ENCODE measurements at places on chromosomes 2 and 18.
A peak's percentile ranks its signal among the peaks of the same experiment; 100 is the strongest.

- no peak for DNase-seq
These were observed 241.4 kb downstream of the NCKAP5 start for GRCh38 chr2:133326652-133327397.

DNA sequence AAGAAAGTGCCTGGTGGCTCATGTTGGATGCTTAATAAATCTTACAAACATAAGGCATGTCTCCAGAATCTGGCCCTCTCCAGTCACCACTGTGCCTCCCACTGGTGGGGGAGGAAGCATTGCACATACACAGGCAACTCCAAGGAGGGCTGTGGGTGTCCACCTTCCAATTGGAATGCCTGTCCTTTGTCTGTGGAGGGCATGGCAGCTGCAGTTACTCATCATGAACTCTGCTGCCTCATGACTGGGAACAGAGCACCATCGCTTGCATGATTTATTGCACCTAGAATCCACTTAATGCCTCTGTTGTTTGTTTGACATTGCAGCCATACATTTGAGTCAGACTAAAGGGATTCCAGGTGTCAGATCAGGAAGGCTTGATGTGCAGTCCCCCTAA lies 278.9 kb downstream of the PRKCE start:
- DNase-seq = no peak

GRCh38 chr2:232791518-232791917 lies 15.2 kb upstream of the KCNJ13 start:
- DNase-seq = no peak

GRCh38 chr18:48851599-48851960 lies 99.2 kb downstream of the SMAD7 start:
- DNase-seq = peak; percentile 61

GRCh38 chr2:102268510-102269199 lies 42.7 kb upstream of the IL1RL1 start:
- DNase-seq = no peak

GRCh38 chr2:233209533-233210171 lies 41.8 kb upstream of the ATG16L1 start:
- peak; percentile 71 for DNase-seq

DNA sequence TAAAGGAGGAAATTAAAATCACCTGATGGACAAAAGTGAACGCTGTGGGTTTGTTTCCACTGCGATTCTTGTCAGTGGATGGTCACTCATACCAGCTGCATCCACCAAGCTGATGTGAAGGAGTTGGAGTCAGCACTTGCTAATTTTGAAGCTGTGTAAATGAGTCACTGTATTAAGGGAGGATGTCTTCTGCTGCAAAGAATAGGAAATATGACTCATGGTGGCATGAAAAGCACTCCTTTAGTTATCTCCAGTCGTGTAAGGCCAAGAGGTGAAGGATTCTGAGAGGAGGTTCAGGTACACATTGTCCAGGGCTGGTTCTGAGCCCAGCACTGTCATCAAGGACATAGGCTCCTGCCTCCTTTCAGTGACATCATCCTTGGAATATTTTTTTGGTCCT lies 71.7 kb upstream of the SKOR2 start:
- no peak for DNase-seq

DNA sequence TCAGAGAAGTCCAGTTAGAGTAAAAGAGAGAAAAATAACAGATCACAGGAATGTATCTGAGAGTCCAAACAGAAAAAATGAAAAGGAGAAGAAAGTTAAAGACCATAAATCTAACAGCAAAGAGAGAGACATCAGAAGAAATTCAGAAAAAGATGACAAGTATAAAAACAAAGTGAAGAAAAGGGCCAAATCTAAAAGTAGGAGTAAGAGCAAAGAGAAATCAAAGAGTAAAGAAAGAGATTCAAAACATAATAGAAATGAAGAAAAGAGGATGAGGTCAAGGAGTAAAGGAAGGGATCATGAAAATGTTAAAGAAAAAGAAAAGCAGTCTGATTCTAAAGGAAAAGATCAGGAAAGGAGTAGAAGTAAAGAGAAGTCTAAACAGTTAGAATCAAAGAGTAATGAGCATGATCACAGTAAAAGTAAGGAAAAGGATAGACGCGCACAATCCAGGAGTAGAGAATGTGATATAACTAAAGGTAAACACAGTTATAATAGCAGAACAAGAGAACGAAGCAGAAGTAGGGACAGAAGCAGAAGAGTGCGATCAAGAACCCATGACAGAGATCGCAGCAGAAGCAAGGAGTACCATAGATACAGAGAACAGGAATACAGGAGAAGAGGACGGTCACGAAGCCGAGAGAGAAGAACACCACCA lies 52.4 kb downstream of the PPIG start:
- no peak for DNase-seq

- DNase-seq = no peak
These were observed 6.9 kb downstream of the AMER3 start for GRCh38 chr2:130762031-130762909.

DNA sequence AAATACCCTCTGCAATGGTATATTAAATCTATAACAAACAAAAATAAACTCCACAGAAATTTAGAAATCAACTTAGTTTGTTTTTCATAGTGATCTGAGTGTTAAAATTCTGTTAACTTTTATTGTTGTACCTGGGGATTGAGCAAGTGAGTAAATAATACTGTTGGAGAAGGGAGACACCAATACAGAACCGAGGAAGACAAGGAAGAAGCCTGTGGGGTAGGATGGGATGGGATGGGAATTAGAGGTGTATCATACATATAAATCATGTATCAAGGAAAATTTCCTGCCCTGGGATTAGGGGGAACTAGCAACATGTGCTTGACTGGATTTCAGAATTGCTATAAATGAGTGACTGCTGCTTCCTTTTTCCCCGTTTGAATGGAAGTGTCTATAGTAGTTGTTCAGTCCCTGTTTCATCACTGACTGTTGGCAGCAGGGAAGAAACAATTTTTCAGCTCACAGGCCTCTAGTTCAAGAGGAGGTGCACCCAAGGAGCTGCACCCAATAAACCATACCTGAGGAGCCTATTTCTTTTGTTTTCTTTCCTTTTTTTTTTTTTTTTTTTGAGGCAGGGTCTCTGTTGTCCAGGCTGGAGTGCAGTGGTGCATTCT lies 53.1 kb downstream of the SP110 start:
- DNase-seq = no peak

GRCh38 chr2:74250189-74250631 lies 51.8 kb downstream of the MTHFD2 start:
- peak; percentile 28 for DNase-seq

DNA sequence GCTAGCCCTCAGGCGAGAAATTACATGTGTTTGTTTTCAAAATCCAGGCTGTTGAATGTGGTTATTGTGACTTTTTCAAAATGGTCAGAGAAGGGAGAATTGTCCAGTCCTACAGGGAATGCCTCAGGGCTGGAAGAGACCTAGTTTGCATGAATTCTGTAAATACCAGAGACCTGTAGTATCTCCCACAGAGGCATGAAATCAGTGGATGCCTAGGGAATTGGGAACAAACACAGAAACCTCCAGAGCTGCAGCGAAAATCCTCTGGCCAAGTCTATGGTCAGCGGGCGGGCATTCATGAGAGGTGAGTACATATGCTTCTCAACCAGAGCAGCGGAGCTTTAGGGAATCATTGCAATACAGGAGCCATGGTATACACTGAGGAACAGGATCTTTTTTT lies 1596.5 kb upstream of the NXPH2 start:
- no peak for DNase-seq

GRCh38 chr2:115122701-115123100 lies 680.3 kb downstream of the DPP10 start:
- DNase-seq = no peak

GRCh38 chr18:80022613-80023012 lies 11.6 kb upstream of the RBFA start:
- no peak for DNase-seq

GRCh38 chr2:99448556-99448955 lies 41.3 kb downstream of the REV1 start:
- DNase-seq = no peak

- DNase-seq = no peak
These were observed 56.3 kb downstream of the SRBD1 start for GRCh38 chr2:45554742-45555140.

DNA sequence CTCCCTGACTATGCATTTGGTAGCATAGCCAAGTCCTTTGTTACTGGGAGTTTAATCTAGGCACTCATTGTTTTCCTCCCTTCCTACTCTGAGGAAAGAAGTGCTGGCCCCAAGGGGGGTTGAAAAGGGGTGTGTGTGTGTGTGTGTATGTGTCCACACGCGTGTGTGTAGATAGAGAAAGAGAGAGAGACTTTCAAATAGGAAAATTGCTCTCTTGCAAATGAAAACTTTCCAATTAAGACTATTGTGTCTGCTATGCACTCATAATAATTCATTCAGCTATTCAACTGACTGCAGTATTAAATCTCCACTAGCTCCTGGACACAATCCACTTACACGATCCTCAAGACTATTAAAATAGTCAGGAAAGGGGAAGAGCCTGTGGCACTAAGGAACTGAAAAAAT lies 92.9 kb upstream of the CSRNP3 start:
- DNase-seq = no peak

- no peak for DNase-seq
These were observed 19.6 kb upstream of the TEX44 start for GRCh38 chr2:231573096-231573495.

DNA sequence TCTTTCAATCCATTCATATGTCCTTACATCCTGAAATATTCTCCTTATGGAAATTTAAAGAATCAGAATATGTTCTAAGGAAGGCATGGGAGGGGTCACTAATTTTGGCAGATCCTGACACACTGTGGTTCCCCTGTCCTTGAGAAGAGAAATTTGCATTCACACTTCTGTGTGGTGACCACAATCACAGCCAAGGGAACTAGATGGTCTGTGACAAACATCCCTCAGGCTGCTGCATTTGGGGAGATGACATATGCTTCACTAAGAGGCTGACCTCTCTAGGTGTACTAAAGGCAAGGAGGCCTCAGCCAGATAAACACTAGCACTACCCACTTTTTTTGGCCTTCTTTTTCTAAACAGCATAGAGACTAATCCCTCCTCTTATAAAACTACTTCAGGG lies 129.6 kb downstream of the MREG start:
- DNase-seq = no peak

GRCh38 chr18:75365837-75366236 lies 61.7 kb downstream of the SMIM21 start:
- DNase-seq = no peak

GRCh38 chr2:167114018-167114417 lies 225.7 kb downstream of the XIRP2 start:
- DNase-seq = no peak

All from nucleus accumbens (tissue), 56 donors.